ENCODE measurements at places on chromosomes 3 and 15.

DNA sequence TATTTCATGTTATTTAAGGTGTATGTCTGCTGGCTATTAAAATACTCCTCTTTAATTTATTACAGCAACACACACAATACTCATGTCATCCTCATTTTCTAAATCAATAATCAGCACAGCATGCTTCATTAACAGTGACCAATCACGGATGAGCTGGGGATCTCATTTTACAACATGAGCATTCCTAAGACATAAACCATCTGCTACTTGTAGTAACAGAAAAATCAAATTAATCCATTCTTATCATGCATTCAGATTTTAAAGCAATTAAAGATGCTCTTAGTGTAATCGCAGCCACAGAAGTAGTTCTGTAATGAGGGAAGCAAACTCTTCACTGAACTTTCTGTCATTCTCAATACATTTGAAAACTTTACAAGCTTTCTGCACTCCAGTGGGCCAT is 191.1 kb downstream of the TBC1D5 start:
- DNase-seq = no peak

- no peak for DNase-seq
Measured at GRCh38 chr3:26807272-26807671, 184.7 kb downstream of the LRRC3B start.

DNA sequence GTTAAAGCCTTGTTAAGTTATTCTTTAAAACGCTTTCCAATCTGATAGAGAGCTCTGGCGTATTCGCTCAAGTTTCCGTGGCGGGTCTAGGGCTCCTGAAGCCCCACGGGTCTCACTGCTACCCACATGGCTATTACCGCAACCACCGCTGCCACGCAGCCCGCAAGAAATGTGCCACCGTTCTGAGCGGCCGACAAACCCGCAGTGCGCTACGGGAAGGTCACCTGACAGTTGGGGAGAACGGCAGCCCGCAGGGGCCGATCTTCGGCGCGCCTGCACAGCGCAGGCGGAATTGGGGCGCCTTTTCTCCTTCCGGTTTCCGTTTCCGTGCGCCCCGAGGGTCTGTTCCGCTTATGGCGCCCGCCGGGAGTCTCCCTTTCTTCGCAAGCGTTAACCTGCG is 76.6 kb upstream of the SNRPN start:
- no peak for DNase-seq

DNA sequence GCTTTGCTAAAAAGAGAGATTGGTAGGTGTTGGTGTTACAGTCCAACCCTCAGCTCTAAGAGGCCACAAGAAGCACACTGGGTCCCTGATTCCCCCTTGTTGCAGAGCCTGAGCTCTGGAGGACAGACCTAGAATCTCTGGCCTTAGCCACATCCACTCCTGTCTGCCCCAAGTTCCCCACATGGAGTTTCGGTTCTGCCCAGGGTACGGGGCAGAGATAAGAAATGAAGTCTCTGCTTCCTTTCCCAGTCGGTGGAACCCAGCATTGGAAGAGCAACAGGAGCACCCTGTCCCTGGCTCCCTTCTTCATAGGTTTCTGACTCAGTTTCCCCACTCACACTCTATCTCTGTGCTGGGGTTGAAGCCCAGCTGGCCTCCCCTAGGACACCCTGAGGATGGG is 13.2 kb downstream of the PRR23E start:
- DNase-seq = no peak

DNA sequence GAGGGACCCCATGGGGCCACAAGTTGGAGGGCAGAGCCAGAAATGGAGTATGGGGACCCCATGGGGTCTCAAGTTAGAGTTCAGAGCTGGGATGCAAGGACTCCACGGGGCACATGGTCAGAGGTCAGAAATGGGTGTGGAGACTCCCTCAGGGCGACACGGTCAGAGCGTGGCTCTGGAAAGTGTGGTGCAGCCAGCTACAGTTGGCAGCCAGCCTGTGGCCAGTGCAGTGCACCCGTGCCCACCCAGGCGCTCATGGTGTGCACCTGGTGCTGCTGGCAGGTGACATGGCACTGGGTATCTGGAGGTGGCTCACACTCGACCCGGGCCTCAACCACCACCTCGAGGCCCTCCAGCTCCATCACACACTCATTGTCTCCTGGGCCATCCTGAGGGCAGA is 11.2 kb downstream of the PLXNB1 start:
- DNase-seq = no peak

DNA sequence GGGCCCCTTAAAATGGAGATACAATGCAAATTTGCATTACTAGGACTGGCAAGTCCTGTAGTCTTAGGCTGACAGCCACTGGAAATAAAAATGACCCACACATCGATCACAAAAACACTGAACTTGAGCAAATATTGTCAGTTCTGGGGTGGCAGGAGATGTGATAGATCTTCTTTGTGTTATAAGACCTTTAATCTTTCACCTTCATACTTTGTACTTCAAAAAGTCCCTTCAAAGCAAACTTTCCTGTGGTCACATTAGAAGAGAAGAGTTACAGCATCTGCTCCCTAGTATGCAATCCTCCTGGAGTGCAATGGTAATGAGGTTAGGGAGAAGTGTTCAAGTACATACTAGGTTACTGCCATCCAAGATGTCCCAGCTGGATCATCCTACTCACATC is 149.4 kb upstream of the KCNMB2 start:
- DNase-seq = no peak

DNA sequence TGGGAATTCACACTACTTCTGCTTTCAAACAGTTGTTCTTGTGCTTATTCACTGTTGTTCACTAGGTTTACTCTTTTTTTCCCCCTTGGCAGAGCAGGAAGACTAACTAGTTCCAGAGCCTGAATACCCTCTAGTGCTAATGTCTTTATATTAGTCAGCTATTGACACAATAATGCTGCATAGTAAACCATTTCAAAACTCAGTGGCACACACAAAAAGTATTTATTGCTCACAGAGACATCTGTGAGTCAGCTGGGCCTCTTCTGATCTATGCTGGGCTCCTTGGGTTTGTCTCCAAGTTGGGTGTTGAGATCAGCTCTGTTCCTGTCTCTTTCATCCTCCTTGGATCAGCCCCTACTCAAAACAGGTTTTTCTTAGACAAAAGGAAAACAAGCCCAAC is 51.1 kb downstream of the RSRC1 start:
- DNase-seq = no peak

GRCh38 chr15:47908950-47909670 is 191.8 kb downstream of the SEMA6D start:
- no peak for DNase-seq

- DNase-seq = no peak
Measured at GRCh38 chr3:105944276-105944675, 75.5 kb upstream of the CBLB start.

Measured in activated CD4-positive, alpha-beta T cell treated with anti-CD3 and anti-CD28 coated beads, Interleukin-2, amount 10 ng/mL, durations not matched to agents 7 days and 5 days (primary cell).